Activated T-cell treated with anti-CD3 and anti-CD28 coated beads for 48 hours (primary cell): ENCODE measurements at places on chromosomes 7 and 10.

- DNase-seq = no peak
Observed at GRCh38 chr10:50325449-50326171, 74.3 kb upstream of the ASAH2 start.

DNA sequence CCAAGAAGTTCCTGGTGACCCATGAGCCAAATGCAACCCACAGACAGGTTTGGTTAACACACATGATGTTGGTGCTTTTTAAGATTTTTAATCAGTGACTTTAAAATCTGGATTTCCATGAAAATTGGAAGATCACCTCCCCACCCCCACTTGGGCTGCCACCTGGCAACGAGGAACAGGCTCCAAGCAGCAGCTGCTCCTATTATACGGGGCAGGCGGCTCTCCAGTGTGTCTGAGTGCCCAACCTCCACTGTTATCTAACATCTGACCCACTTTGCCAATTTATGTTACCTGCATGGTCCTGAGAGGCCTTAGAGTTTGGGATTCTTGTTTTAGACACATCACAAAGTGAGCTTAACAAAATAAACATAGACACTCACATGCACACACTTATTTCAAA, 56.4 kb downstream of the SGMS1 start:
- DNase-seq = no peak

- DNase-seq = no peak
Observed at GRCh38 chr7:111755383-111755782, 193.1 kb upstream of the IMMP2L start.

GRCh38 chr7:39085590-39086049, 107.9 kb downstream of the POU6F2 start:
- DNase-seq = no peak

- DNase-seq = no peak
Observed at GRCh38 chr10:52525761-52526160, 211.7 kb downstream of the DKK1 start.

DNA sequence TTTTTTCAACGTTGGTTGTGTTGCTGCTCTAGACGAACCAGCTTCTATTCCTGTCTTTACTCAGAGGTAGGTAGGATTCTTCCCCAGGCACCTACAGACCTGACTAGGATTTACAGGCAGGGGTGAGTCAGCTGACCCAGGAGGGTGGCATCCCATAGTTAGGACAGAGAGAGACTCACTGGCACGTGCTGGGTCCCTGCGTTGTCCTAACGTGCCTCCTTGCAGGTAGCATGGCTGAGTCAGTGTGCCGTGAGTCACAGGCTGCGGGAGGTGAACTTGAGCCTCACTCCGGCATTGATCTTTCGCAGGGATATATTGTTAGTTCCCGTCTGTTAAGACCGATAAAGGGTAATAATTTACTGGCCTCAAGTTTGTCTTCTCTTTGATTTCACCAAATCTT, 96.5 kb downstream of the PFKFB3 start:
- DNase-seq = no peak

- DNase-seq = no peak
Observed at GRCh38 chr10:132913559-132914115, 28.7 kb downstream of the CFAP46 start.

DNA sequence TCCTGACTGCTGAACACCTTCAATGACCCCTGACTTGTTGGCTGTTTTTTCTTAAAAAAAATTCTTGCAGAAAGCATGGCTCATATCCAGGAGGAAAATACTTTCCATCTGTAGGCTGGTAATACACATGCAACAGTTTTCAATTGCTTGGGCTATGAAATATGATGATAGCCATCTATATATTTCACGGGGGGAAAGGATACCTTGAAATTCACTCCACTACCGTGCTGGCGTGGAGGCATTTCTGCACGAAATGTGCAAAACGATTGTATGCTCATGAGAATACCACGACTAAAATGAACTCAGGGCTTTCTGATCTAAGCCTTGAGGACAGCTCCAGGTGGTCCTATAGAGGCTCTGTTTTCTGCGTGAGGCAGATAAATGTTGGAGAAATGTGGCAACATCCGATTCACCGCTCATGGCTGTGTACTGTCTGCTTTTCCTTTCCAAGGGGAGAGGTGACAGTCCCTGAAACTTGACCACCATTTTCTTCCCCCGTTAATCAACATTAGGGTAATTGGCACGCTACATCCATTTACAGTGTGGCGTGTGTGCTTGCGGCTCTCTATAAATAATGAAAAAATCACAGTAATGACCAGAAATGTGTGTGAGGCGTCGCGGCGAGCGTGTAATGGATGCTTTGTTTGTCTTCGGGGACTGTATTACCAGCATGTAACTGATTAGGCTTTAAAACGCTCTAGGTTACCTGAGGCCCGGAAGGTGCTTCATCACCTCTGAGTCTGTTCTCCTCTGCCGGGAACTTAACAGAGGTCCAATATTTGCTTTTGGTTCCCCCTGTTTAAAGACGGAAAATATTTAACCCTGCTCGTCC, 12.8 kb upstream of the CARD11 start:
- no peak for DNase-seq

DNA sequence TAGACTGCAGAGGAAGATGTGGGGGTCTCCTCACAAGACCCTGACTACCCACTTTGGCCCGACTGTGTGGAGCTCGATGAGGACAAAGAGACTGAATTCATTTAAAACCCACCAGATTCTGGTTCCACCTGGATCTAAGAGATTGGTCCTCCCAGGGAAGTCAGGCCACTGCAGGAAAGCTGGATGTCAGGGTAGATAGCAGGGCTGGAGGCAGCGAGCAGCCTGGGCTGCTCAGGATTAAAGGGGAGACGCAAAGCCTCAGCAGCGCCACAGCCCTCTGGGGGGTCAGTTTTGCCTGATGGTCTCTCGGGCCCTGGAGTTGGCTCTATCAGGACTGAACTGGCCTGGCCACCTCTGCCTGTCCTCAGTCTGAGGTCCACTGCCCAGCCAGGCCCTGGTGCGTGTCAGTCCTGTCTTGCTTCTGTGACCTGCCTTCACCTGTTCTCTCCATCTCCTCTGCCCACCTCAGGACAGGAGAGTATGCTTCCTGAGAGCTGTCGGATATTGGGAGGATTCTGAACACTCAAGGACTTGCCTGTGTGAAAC, 12.2 kb upstream of the KLRG2 start:
- DNase-seq = no peak

- no peak for DNase-seq
Observed at GRCh38 chr10:69215405-69216171, 4.5 kb upstream of the HKDC1 start.

DNA sequence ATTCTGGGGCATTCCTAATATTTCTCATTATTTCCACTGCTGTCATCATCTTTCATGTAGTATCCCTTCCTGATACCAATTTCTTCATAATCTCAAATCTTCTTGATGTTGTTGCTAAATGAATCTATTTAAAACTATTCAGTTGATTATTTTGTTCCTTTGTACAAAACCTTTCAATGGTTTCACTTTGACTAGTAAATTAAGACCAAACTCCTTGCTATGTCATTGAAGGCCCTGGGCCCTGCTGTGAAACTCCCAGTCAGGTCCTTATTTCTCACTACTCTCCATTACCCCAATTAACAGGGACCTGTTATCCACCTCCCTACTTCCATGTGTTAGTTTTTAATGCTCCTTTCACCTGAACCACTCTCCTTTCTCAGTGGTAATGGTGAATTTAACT, 97.0 kb downstream of the CTTNBP2 start:
- DNase-seq = no peak

DNA sequence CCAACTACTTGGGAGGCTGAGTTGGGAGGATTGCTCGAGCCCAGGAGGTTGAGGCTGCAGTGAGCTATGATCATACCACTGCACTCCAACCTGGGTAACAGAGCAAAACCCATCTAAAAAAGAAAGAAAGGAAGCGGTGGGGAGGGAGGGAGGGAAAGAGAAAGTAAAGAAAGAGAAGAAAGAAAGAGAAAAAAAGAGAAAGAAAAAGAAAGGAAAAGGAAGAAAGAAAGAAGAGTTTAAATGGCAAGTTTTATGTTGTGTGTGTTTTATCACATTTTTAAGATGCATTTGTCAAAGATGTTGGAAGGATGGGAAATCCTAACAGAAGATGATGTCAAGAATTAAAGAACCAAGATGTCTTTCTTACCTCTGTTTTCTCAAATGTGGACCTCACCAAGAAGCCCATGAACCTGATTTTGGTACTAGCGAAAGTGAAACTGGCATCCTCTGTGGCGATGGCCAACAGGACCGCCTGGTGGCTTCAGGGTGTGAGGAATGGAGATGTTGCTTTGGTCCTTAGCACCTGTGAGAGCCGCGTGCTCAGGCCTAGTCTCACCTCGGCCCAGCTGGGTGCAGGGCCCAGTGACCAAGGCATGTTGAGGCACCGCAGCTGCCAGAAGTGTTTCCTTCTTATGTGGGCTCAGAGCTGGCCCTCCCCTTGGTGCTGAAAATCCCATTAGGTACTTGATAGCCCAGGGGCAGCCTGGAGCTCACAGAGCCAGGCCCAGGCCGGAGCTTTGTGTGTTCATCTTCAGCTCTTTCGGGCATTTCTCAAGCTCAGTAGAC, 9.8 kb downstream of the UCMA start:
- DNase-seq = no peak

DNA sequence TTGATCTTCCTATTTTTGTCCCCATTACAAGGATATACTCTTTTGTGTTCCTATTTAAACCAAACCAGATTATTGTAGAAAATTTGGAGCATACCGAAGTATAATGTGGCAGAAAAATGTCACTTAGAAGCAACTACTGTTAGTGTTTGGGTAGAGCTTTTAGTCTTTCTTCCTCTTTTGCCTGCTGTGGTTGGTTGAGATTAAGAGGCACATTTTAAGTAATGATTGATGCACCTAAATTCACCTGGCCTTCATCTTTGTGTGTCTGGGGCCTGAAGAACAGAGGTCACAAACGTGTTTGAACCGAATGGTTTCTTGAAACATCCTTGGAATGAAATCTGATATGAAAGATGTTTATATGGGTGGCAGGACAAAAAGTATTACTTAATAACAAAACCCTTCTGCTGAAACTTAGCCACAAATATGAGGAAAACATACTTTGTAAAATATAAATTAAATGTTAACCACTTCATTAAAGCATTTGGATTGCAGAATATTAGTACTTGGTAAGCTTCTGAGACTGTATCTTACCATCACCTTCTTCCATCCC, 2.6 kb downstream of the BPGM start:
- DNase-seq = no peak

DNA sequence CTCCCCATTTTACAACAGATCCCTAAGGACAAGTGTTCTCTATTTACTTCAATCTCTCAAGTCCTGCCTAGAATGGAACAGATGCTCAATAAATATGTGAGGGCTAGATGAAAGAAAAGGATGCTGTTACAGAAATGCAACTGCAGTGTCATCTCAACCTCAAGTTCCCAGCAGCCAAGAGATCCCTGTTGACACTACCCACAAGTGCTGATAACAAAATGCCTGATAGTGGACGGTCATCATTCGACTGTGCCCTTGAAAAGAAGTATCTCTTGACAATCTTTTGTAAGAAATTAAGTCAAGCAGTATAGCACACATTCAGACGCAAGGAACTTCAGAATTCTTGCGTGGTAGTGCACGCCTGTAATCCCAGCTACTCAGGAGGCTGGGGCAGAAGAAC, 133.2 kb downstream of the PARD3 start:
- no peak for DNase-seq

GRCh38 chr7:74379938-74380337, 73.8 kb upstream of the GTF2IRD1 start:
- no peak for DNase-seq

DNA sequence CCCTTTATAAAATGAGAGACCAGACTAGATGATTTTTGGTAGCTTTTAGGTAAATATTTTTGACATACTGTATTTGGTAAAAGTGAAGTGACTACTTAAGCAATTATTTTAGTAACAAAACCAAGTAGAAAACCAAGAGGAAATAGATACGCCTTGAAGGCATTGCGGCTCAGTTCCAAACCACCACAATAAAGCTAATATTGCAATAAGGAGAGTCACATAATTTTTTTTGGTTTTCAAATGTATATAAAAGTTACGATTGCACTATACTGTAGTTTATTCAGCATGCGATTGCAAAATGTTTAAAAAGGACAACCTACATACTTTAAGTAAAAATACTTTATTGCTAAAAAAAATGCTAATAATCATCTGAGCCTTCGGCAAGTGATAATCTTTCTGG, 581.7 kb upstream of the POT1 start:
- no peak for DNase-seq

DNA sequence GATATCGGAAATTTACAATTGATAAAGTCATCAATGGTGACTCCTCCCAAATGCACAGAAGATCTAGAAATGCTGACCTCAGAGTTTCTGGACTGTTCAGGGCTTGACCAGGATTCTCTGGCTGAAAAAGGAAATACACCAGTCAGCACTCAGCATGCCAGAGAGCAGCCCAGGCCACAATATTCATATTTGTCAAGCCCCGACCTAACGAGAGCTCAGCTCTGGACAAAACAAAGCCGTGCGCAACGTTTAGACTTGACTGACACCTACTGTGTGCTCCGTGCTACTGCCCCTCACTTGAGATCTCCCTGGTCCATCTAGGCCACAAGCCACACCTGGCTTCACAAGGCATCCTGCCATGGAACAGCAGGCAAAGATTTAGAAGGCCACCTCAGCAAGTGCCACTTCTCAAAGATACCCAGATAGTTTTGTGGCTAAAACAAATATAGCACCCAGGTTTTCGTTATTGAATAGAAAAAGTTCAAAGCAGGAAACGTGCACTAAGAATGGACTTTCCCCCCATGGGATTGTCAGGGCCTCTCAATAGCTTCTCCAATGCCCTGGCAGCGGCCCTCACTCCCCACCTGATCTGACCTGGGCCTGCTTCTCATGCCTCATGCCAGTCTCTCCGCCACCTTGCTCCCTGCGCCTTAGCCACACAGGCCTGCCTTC, 218.3 kb downstream of the FAM107B start:
- DNase-seq = no peak
